Activated naive CD4-positive, alpha-beta T cell treated with anti-CD3 and anti-CD28 coated beads, Interleukin-2, amount 10 ng/mL, durations not matched to agents 7 days and 5 days (primary cell): ENCODE measurements at places on chromosomes 4 and X.

DNA sequence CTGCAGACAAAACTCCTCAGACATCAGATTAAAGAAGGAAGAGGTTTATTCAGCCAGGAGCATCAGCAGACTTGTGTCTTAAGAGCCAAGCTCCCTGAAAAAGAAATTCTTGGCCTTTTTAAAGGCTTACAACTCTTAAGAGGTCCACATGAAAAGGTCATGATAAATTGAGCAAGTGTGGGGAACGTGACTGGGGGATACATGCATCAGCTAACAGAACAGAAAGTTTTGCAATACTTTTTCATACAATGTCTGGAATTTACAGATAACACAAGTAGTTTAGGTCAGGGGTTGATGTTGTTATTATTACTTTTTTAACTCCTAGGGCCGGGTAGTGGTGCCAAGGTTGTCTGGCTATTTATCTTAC is 55.6 kb upstream of the RBMX start:
- H3K36me3 ChIP-seq, result peaks cover 4% of the 10 kb centered on the region
- no peak for DNase-seq
- peaks cover 19% of the 10 kb centered on the region for H3K4me1 ChIP-seq
- H3K27ac ChIP-seq, result peak overlapping the region; percentile 89

- no peak overlapping the region for H3K4me3 ChIP-seq
- no peaks in the 10 kb centered on the region for H3K4me1 ChIP-seq
- no peaks in the 10 kb centered on the region for H3K27me3 ChIP-seq
- no peaks in the 10 kb centered on the region for H3K36me3 ChIP-seq
These were observed 258.9 kb downstream of the SPANXN1 start for GRCh38 chrX:145506214-145506613.

DNA sequence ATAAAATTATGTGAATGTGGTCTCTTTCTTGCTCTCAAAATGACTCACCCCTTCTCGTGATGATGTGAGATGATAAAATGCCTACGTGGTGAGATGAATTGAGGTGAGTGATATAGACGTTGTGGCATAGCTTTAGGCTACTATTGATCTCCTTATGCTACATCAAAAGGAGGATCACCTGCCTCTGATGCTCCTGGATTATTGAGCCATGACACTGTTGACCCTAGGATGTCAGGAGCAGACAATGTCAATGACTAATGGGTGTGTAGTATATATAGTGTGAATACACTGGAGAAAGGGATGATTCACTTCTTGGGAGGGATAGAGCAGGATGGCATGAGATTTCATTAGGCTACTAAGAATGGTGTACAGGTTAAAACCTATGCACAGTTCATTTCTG is 210.7 kb upstream of the PRPS2 start:
- no peak overlapping the region for H3K4me3 ChIP-seq
- H3K36me3 ChIP-seq, result no peaks in the 10 kb centered on the region
- no peaks in the 10 kb centered on the region for H3K27me3 ChIP-seq
- H3K4me1 ChIP-seq, result no peaks in the 10 kb centered on the region
- no peak overlapping the region for H3K27ac ChIP-seq
- DNase-seq, result no peak

DNA sequence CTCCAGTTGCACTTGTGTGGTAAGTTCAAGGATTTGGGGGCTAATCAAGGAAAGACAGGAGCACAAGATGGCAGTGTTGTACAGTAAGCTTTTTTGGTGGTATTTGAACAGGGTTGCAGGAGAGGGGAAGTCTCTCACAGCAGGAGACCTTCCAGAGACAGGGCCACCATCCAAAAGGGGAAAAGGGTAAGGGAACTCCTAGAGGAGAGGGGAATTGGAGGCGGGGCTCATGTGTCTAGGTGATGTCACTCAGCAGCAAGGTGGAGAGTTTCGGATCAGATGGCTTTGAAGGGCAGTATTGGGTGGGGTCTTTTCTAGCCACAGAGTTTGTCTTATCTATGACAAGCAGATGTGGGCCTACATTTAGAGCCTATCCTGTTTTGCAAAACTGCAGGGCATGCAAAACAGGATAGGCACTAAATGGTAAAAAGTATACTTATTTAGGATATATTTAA is 13.4 kb upstream of the RNF175 start:
- H3K36me3 ChIP-seq, result no peaks in the 10 kb centered on the region
- no peaks in the 10 kb centered on the region for H3K4me1 ChIP-seq
- no peak for DNase-seq

DNA sequence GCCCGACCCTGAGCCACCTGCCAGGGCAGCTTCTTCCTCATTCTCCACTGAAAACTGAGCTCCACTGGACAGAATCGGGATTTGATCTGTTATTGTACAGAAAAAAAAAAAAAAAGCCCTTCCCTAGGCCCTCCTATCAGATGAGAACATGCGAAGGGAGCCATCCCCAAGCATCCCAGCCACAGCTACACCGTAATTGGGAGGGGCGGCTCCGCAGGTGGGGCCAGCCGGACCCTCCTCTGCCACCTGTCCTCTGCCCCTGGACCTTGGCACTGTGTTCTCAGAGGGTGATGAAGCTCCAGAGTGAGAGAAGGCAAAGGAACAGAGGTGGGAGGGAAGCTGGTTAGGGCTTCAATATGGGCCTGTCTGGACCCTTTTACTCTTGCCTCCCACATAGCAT is 240.0 kb upstream of the PSAPL1 start:
- no peak overlapping the region for H3K4me3 ChIP-seq
- H3K27ac ChIP-seq, result no peak overlapping the region
- no peaks in the 10 kb centered on the region for H3K4me1 ChIP-seq
- no peaks in the 10 kb centered on the region for H3K36me3 ChIP-seq
- peaks cover 5% of the 10 kb centered on the region for H3K27me3 ChIP-seq

DNA sequence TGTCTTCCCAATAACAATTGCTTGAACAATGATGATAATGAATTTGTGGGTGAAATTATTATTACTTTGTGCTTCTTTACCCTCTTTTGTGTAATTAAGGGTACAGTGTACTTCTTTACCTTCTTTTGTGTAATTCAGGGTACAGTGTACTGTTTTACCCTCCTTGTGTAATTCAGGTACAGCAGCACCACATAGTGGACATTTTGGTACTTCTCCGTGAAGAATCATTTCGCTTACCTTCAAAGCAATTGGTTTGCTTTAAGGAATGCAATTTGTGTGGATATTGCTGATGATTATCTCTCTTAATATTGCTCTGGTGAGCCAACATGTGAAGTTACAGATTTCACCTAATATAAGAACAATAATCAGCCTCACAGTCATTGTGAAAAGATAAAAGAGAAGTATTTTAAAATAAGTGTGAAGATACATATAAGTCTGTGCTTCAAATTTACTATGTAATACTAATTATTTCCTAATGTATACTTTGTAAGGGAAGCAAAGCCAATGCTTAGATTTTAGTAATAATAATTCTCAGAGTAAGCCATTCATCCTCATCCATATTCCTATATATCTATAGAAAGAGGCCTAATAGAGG is 27.2 kb upstream of the SEC24B start:
- H3K4me3 ChIP-seq, result no peak overlapping the region
- DNase-seq, result peak; percentile 55
- no peaks in the 10 kb centered on the region for H3K4me1 ChIP-seq
- no peaks in the 10 kb centered on the region for H3K36me3 ChIP-seq
- H3K27me3 ChIP-seq, result peaks cover 21% of the 10 kb centered on the region

- H3K27me3 ChIP-seq, result no peaks in the 10 kb centered on the region
- H3K36me3 ChIP-seq, result no peaks in the 10 kb centered on the region
- no peak overlapping the region for H3K27ac ChIP-seq
- no peak overlapping the region for H3K4me3 ChIP-seq
- DNase-seq, result no peak
These were observed 23.1 kb downstream of the JADE3 start for GRCh38 chrX:46935295-46935694.

DNA sequence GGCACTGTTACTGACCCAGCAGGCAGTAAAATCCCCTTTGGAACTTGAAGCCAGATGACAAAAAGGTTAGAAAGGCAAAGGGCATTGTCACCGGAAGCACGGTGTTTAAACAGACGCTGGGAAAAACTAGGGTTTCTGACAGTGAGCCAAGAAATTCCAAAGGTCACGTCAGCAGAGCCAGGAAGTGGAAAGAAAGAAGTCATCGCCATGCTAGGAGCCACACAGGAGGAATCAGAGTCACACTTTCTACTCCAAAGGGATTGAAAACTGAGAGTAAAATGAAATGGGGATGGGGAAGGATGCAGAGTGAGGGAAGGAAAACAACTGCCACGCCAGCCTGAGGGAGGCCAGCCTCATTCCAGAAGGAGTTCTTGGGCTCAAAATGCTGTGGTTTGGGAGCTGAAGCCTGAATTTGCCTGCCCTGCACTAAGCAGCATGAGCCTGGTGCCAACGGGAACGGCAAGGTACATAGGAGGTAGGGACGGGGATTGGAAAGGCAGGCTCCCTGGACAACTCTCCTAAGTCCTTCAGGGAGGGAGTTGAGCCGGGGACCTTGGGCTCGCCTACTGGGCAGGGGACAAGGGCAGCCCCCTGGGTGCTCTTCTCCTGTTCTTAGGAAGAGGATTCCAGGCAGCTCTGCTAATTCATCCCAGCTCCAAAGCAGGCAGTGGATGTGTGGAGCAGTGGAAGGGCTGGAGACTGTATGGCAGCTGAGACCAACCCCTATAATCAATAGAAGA is 66.8 kb downstream of the SOWAHB start:
- H3K4me3 ChIP-seq, result no peak overlapping the region
- no peak for DNase-seq
- H3K27me3 ChIP-seq, result no peaks in the 10 kb centered on the region
- H3K36me3 ChIP-seq, result no peaks in the 10 kb centered on the region
- H3K4me1 ChIP-seq, result no peaks in the 10 kb centered on the region

GRCh38 chrX:39749728-39750127 is 348.0 kb downstream of the BCOR start:
- H3K36me3 ChIP-seq, result no peaks in the 10 kb centered on the region
- no peak overlapping the region for H3K27ac ChIP-seq
- H3K4me3 ChIP-seq, result no peak overlapping the region
- DNase-seq, result no peak
- H3K27me3 ChIP-seq, result peaks cover 4% of the 10 kb centered on the region

GRCh38 chrX:44946771-44947170 is 73.8 kb downstream of the KDM6A start:
- peaks cover 3% of the 10 kb centered on the region for H3K4me1 ChIP-seq
- H3K27ac ChIP-seq, result no peak overlapping the region
- H3K4me3 ChIP-seq, result no peak overlapping the region
- H3K36me3 ChIP-seq, result peaks cover 19% of the 10 kb centered on the region
- no peak for DNase-seq

- peak within 1 kb of the TSS; percentile 81 for H3K4me3 ChIP-seq
- H3K36me3 ChIP-seq, result no peaks in the 10 kb centered on the region
- H3K27me3 ChIP-seq, result peaks cover 35% of the 10 kb centered on the region
- H3K4me1 ChIP-seq, result peaks cover 11% of the 10 kb centered on the region
- no peak within 1 kb of the TSS for H3K27ac ChIP-seq
These were observed at the start of gene TSC22D3 for GRCh38 chrX:107775734-107776511. Gene TSC22D3, minus strand, starts transcription at chrX:107775787. Its CDS starts 368 bp downstream, at chrX:107775419.

DNA sequence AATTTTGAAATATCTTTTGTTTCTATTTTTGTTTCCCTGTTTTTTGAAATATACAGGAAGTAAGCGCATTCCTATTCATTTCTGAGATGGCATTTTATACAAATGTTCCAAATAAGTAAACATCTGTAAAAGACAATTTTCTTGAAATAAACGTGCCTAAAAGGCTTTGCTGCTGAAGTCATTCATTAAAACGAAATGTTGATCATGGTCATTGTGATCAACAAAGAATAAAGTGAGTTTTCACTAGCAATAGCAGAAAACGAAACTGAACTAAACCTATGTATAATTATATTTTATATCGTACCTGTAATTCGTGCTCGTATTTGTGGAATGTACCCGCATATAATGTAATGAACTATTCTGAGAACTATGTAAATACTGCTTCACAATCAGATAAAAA is 221.2 kb downstream of the MGST2 start:
- no peaks in the 10 kb centered on the region for H3K36me3 ChIP-seq
- DNase-seq, result no peak
- H3K27me3 ChIP-seq, result no peaks in the 10 kb centered on the region
- H3K4me1 ChIP-seq, result no peaks in the 10 kb centered on the region
- no peak overlapping the region for H3K27ac ChIP-seq

DNA sequence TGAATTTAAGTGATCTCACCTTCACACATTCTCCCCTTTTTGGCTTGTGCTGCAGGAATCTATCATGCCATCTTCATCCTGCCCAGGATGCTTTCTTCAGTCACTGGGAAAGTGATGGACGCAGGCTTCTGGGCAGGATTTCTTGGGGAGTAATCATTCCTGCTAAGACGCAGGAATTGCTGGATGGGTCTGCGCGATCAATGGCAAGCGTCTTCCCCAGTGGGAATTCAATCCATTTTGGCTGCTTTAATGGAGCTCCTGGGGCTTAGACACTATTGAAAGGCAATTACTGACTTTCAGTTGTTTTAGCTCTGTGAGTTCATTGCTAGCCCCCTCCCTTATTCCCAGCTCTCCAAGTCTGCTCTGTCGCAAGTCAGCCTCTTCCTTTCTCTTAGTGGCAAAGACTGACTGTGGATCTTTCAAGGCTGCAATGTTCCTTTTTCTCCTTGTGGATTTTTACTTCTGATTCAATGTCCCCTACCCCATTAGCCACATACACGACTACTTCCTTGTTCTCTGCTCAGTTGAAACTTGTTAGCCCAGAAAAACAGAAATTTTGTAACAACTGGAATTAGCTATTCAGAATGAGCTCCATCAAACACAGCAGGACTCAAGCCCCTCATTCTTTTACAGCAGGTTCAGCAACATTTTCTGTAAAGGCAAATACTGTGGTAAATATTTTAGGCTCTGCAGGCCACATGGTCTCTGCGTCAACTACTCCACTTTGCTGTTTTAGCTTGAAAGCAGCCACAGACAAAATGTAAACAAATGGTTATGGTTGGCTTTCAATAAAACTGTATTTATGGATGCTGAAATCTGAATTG is 154.9 kb downstream of the ASB9 start:
- peaks cover 10% of the 10 kb centered on the region for H3K4me1 ChIP-seq
- DNase-seq, result no peak
- H3K27me3 ChIP-seq, result no peaks in the 10 kb centered on the region
- H3K4me3 ChIP-seq, result no peak overlapping the region
- H3K36me3 ChIP-seq, result no peaks in the 10 kb centered on the region
- H3K27ac ChIP-seq, result no peak overlapping the region

GRCh38 chr4:7537853-7538400 is 103.2 kb upstream of the PSAPL1 start:
- H3K36me3 ChIP-seq, result no peaks in the 10 kb centered on the region
- no peak for DNase-seq
- H3K27me3 ChIP-seq, result peaks cover 3% of the 10 kb centered on the region
- no peak overlapping the region for H3K27ac ChIP-seq
- H3K4me3 ChIP-seq, result no peak overlapping the region

DNA sequence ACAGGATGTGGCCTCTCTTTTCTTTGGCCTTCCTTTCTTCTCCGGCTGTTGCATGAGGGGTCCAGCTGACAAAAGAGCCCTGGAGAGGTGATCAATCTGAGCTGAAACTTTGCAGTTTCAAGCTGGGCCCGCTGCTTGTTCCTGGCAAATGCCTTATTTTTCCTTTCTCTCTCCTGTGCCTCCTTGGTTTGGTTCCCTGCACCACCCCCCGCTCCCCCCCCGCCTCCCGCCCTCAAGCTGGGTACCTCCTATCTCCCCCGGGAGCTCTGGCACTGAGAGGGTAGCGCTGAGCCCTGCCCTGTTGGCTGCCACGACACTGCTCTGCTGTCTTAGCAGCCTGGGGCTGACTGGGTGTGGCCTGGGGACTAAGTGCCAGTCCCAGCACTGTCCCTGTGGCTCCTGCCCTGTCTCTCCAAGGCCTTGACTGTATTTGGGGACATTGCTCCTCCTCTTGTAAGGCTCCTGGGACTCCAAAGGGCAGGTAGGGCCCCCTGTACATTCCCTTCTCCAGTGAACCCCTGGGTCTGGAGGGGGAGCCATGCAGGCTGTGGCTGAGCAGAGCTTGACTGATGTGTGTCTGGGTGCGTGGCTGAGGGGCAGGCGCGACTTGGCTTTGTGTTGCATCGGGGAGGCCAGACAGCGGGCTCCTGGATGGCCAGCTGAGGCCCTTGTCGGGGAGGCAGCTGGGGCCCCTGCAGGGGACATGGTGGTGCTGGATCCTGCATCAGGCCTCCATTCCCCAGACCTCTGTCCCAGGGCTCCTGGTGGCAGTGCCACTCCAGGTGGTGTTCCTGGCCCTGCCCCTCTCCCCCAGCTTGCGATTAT is 1.1 kb downstream of the PLXNA3 start:
- peaks cover 8% of the 10 kb centered on the region for H3K36me3 ChIP-seq
- DNase-seq, result peak; percentile 45
- peaks cover 16% of the 10 kb centered on the region for H3K4me1 ChIP-seq
